Kidney glomerular epithelial cell (primary cell): ENCODE measurements at places on chromosomes 16 and 17.

- no peak for DNase-seq
These were observed 8.9 kb upstream of the SEZ6 start for GRCh38 chr17:29014716-29015115.

DNA sequence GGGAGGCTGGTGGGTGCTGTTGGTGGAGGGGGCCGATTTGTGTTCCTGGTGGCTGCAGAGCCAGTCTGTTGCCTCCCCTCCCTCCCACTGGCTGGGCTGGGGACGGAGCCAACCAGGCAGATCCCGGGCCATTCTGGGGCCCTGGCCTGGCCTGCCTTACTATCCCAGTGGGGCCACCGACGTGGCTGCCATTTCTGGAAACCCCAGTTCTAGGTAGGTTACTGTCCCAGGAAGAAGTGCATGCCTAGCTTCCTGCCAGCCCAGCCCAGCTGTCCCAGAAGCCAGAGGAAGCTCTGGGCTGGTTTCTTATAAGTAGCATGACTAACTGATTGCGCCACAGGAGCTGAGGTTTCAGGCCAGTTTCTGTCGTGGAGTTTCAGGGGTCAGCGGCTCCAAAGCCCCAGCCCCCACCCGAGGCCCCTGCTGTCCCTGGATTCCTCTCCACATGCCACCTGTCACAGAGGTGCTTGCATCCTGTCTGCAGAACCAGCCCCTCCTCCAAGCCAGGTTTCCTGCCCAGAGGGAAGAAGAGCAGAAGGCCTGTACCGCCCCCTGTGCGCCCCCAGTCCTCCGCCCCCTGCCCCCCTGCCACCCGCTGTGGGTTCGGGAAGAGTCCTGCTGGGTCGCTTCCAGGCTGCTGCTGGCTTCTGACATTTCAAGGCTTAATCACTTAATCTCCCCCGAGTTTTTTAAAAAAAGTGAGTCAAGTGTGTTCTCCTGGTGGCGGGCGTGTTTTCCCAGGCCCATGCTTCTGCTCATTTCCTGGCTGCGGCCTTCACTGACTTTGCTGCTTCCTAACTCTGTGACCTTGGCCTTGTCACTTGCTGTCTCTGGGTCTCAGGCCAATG, 13.2 kb downstream of the IL4R start:
- peak; percentile 53 for DNase-seq

GRCh38 chr17:44779211-44780025, 20.6 kb downstream of the ADAM11 start:
- DNase-seq, result peak; percentile 51

DNA sequence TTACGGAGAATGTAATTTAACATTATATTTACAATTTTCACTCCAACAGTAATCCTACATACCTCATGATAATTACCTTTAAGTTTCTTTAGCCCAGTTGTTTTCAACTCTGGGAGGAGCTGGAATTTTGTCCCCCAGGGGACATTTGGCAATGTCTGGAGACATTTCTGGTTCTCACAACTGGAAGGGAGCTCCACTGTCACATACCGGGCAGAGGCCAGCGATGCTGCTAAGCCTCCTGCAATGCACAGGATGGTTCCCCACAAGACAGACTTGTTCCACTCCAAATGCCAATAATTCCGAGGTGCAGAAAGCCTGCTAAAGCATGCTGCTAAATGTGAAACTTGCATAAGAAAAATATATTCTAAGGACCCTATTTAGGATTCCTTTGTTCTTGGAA, 251.1 kb upstream of the IRX5 start:
- no peak for DNase-seq

DNA sequence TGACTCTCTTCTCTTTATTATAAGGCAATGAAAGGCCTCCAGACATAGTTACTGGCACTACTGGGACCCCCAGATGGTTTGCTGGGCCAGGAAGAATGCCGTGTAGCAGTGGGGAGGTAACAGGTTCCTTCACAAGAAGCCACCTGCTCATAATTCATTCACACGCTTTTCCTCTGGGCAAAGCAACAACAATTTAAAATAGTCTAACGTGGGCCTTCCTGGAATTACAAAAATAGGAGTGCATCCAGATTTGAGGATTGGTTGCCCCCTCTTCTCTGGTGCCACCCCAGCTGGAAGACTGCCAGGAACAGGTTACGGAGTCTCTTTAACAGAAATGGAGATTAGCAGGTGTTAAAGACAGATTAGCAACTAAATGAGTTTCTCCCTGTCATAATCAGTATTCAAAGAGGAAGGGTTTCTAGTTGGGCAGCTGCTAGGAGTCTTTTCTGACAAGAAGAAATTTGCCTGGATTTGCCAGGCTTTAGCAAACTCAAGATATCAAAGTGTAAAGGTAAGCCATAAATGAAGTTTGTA, 409.6 kb downstream of the NPIPA8 start:
- no peak for DNase-seq

DNA sequence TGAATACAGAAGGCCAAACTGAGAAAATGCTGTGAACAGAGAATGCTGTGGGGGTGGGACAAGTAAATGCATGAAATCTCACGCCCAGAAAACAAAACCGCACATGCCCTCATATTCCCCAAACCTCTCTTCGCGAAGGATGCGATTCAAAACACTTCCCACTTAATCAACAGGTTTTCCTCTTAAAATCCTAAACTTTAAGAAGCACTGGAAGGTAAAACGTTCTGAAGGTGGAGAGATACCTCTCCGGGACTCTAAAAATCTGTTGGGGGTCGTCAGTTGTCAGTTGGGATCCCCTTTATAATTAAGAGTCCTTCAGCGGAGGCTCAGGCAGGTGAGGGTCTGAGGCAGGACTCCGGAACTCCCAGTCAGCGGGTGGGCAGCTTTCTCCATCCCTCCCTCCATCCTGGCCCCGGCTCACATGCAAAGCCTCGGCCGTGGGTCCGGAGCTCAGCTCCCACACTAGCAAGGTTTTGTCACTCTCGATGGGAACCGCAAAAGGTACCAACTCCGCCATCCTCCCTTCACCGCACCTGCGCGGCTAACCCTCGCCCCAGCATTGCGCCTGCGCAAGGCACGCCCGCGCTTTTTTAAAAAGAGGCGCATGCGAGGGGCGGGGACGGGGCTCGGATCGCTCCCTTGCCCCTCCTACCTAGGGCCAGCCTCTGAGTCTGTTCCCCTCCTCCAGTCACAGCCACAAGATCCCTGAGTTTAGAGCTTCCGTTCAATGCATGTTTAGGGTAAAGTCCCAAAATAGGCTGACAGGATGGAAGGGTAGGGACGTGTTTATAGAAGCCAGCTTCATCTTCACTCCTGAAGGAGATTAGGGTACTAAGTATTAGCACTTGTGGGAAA, at the start of gene RDM1:
TSS of gene RDM1 (minus strand) at position 563 of the 855 bp plus-strand sequence. CDS start at position 517, 46 bp downstream.
- peak; percentile 33 for DNase-seq

GRCh38 chr16:31375231-31375630, 17.9 kb upstream of the ITGAD start:
- no peak for DNase-seq

DNA sequence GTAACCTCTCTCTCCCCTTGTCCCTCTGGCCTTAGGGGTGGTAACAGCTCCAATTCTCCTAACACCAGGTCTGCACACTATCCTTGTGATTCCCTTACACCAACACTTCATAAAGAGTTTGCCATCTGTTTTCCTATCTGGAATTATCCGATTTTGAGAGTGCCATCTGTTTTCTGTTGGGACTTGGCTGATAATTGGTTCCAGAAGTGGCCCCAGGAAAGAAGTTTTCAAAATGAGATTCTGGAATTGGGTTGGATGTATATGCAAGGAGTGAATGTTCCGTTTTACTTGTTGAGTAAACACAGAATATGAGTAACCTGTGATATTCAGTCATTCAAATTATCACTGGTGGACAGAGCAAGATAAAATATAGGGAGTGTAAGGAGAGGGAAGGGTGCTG, 134.1 kb upstream of the HS3ST3A1 start:
- no peak for DNase-seq
